ENCODE measurements at places on chromosomes 1 and 21.

DNA sequence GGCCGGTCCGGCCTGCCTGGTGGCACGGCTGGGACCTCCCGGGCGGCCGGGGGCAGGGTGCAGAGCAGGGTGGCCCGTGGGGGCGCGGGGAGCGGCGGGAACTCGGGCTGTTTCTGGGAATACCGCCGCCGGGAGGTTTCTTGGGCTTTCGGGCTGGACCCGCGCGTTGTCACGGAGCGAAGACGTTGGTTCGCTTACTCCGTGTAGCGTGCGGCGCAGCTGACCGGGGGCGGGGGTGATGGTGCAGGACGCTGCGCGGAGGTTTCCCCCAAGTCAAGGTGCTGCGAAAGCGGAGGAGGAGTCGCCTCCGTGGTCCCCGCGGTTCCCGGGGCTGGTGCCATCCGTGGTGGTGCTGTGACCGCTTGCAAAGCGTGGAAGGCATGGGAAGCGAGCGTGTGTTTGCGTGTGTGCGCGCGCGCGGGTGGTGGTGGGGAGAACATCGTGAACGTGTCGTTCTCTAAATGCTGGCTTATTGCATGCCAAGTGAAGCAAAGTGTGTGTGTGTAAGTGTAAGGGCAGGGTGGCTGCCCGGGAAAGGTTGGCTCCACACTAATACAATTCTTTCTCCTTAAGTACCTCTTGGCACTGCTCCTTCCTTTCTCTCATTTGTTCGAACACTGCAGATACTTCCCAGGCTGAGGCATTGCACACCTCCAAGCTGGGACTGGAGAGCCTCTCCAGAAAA, 1.1 kb downstream of the RYR2 start:
- peak; percentile 54 for DNase-seq

DNA sequence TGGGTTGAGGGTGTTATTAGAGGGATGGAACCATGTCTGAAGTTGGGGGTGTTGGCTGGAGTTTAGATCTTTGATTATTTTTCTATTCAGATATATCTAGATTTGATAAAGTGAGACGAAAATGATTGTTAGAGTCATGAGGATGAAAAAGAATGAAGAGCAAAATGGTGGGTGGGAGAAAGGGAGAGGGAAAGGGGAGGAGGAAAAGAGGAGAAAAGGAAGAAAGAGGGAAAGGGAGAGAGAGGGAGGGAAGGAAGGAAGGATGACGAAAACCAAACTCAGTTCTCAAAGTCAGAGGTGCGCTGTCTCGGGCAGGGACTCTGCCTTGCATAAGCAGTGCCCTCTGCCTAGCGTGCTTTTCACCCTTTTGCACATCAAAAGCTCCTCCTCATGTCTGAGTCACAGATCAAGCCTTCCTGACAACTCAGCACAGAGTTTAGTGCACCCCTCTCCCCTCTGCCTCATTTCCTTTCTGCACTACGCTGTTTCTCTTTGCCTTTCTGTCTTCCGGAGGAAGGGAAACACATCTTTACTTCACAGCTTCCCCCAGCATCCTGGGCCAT, 225.8 kb upstream of the PROX1 start:
- peak; percentile 4 for DNase-seq

GRCh38 chr1:116722016-116722838, 32.0 kb upstream of the CD2 start:
- DNase-seq: no peak

DNA sequence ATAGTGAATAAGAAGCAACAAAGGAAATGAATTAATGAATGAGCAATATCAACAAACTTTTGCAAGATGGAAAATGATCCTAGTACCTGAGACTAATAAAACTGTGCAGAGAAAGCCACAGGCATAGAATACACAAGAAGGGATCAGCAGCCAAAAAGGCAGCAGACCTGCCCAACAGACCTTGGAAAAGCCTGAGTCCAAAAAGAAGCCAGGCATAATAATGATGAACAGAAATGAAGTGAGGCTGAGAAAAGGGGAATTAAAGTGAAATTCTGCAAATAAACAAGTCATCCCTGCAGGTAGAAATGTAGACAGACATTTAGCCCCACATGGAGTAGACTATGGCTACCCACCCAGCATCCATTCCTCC, 10.3 kb upstream of the PHTF1 start:
- no peak for DNase-seq

DNA sequence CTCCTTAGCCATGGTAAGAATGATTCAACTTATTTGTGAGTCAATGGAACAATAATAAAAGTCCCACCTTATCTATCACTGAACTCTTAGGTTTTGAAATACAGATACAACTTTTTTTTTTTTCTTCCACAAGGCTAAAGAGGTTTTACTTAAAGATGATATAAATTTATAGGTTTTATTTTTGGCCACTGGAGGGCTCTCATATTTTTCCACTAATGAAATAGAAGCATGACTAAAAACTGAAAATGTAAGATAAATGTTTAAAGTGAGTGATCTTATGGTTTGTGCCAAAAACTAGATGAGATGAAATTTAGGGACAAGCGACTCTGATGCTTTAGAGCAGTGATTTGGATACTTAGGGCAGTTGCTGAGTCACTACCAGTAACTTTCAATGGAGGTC, 499.0 kb downstream of the NUF2 start:
- DNase-seq: no peak

GRCh38 chr1:209823143-209824041, 4.4 kb upstream of the UTP25 start:
- no peak for DNase-seq

DNA sequence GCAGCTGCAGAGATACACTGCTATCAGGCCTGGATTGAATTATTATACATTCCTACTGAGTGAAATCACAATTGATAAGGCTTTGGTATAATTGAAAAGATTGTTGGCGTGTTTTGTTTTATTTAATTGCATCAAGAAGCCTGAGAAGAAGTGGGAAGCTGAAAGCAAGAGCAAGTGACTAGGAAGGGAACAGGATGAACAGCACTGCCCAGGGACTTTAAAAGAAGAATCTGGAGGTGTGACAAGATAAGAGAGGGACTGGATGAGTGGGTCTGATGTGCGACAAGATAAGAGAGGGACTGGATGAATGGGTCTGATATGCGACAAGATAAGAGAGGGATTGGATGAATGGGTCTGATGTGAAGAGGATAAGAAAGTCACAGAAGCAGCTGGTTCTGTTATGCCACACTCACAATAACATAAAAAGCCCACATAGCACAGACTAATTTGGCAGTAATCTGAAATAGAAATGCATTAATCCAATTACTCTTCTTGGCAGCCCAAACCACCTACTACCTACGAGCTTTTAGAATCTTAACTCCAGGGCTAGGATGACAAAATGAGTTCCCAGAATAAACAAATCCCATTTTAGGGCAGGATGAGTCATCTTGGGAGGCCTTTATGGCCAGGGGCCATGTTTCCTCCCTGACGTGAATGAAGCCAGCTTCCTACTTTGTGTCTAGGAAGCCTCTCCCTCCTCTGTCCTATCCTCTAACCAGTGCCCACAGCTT, 129.7 kb downstream of the DUSP10 start:
- no peak for DNase-seq

DNA sequence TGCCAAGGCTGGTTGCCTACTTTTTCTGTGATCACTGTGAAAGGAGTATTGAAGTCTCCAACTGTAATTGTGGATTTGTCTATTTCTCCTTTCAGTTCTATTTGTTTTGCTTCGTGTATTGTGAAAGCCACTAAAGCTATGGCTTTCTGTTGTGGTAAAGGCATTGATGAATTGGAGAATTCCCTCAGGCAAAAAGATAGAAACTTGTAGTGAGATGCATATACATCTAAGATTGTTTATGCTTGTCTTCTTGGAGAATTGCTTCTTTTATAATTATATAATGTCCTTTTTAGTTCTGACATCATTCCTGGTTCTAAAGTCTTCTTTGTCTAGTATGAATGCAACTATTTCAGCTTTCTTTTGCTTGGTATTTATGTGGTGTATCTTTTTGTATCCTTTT, 36.8 kb downstream of the SWT1 start:
- DNase-seq: no peak

GRCh38 chr21:41256771-41257702, 59.6 kb upstream of the FAM3B start:
- DNase-seq: no peak

DNA sequence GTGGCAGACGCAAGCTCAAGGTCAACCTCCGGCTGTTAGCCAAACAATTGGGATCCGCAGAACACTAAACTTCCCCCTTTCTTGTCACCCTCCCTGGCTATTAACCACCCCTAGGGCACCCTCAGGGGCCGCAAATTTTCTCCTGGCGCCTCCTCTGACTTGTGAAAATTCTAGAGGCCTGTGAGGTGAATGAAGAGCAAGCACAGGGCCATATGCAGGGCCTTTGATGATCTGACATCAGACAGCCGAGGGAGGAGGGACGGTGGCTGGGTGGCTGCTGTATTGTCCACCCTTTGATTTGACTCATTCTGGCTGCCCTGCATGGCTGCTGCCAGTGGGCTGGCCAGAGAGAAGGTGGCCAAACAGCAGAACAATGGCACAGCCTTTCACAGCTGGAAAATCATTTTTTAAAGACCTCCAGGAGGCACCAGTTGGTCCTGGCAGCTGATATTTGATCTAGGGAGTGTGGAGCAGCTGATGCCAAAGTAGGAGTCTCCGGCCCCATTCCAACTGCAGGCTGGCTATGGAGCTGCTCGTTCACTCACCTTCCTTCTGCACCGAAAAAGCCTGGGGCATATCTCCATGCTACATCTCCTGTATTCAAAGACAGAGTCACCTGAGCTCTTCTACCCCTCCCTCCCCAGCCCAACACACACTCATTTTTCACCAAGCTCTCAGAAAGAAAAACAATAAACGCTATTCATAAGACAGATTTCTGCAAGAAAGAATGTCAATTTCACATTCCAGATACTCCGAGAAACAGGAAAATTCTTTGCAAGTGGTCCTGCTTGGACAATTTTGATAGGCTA, 44.9 kb upstream of the BARHL2 start:
- DNase-seq: peak; percentile 19

- no peak for DNase-seq
Measured at GRCh38 chr21:41972511-41973205, 18.8 kb upstream of the C2CD2 start.

GRCh38 chr1:28172713-28173150, 3.8 kb downstream of the PTAFR start:
- no peak for DNase-seq

DNA sequence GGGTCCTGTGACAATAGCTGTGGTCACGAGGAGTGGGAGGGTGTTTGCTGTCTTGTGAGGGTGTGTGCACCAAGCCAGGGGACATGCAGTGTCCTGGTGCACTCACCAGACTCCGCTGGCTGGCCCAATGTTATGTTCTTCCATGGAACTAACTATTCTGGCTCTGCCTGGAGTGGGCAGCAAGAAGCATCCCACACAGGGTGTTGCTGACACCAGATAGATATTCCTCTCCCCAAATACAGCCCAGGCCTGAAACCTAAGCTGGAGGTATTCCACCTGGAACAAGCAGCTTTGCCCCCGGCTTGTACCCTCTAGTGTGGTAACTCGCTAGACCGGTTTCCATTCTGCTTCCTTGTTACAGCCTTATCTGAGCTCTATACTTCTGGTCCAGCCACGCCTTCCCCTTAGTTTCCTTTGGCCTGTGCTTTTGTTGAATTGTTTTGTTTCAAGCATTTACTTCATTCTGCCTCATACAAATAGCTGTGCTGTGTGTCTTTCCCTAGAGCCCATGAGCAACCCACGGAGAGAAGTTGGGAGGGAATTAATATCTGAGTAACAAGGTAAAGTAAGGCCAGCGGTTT, 14.7 kb upstream of the LY9 start:
- DNase-seq: no peak

DNA sequence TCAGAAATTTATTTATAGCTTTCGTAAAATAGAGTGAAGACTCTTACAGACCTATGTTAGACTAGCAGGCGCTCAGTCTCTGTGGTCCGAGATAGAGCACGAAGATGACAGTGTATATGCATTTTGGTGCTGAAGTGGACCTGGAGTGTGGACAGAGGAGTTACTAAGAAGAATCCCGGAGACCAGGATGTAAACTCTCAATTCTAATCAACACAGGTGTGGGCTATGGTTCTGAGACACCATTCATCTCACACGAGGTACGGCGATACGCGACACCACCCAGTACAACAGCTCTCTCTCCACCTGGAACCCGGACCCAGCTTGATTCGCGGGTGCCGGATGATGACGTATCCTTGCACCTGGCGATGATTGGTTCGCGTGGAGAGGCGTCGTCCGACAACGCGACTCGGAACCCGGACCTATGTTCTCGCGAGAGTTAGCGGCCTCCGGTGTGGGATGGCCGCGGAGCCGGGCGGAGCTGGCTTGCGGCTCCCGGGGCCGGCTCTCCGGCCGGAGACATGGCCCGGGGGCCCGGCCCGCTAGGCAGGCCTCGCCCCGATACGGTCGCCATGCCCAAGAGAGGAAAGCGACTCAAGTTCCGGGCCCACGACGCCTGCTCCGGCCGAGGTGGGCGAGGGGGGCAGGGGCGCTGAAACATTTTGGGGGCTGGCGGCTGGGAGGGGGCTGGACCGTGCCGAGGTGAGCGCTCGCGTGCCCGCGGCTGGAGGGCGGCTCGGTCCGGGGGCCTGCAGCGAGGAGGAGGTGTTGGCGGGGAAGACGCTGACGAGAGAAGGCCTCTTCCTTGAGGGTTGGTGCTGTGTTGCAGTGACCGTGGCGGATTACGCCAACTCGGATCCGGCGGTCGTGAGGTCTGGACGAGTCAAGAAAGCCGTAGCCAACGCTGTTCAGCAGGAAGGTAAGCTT, at the start of gene TMEM183A:
TSS of gene TMEM183A (plus strand) at position 427 of the 924 bp plus-strand sequence. CDS start at position 519, 92 bp downstream.
- DNase-seq: peak; percentile 93

DNA sequence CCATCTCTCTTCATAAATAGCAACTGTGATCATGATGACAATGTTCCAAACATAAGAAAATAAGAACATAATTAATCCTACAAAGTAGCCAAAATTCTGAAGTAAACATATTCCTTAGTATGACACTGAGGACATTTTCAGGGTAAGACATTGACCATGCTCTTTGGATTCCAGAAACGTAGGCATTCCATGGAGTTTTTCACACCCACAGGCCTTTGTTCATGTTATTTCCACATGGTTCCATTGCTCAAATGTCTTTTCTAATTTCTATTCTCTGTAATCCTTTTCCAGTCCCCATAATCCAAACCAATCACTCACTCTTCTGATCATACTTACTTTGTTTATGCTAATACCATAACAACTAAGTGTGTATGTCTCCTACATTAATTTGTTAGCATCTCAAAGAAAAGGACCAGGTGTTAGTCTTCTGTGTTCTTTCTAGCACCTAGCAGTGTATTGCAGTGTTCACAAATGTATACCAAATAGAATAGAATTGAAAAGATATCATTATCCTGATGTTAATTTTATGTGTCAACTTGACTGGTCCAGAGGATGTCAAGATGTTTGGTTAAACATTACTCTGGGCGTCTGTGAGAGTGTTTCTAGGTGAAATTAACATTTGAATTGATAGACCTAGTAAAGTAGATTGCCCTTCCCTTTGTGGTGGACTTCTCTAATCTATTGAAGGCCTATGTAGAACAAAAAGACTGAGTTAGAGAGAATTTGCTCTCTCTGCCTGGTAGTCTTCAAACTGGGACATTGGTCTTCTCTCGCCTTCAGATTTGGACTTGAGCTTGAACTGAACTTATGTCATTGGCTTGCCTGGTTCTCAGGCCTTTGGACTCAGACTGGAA, 516.6 kb downstream of the PTPRC start:
- DNase-seq: no peak

- no peak for DNase-seq
Measured at GRCh38 chr1:3180915-3181314, 111.9 kb downstream of the PRDM16 start.

- DNase-seq: no peak
Measured at GRCh38 chr1:211127166-211127565, 6.8 kb downstream of the KCNH1 start.
